CD4-positive, alpha-beta memory T cell (primary cell): ENCODE measurements at places on chromosomes 16 and 17.

- no peak for DNase-seq
These were observed 114.5 kb downstream of the CPPED1 start for GRCh38 chr16:12688951-12689850.

- DNase-seq: no peak
These were observed 5.6 kb downstream of the PER1 start for GRCh38 chr17:8146381-8147140.

DNA sequence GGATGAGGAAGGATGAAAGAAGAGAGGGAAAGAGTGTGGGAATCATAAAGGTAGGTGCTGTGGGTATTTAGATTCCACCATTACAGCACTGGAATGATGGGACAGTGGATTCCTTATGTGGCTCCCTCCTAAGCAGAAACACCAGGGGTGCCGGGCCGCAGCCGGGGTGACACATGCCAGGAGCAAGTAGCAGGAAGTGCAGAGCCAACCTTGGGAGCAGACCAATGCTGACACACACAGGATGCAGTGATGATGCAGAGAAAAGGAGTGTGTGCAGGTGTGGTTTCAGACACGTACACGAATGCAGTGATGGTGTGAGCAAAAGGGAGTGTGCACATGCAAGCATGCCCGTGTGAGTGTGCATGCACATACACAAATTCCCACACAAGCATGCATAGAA, 338.0 kb downstream of the SLC39A11 start:
- DNase-seq: no peak

DNA sequence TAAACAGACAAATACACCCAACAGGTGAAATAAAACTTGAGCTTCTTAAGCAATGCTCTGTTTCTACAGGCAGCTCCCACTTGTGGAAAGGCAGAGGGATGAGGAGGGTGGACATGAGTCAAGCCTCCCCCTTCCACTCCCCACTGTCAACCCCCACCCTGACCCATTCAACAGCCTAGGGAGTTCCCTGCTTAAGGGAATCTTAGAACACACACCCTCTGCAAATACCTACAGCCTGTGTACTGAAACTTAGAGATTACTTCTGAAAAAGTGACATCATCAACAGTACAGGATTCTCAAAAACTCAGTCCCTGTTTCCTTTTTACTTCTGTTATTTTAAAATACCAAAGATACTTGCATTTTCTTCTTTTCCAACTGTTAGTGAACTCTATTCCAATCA, 345.4 kb downstream of the SOX9 start:
- DNase-seq: no peak

DNA sequence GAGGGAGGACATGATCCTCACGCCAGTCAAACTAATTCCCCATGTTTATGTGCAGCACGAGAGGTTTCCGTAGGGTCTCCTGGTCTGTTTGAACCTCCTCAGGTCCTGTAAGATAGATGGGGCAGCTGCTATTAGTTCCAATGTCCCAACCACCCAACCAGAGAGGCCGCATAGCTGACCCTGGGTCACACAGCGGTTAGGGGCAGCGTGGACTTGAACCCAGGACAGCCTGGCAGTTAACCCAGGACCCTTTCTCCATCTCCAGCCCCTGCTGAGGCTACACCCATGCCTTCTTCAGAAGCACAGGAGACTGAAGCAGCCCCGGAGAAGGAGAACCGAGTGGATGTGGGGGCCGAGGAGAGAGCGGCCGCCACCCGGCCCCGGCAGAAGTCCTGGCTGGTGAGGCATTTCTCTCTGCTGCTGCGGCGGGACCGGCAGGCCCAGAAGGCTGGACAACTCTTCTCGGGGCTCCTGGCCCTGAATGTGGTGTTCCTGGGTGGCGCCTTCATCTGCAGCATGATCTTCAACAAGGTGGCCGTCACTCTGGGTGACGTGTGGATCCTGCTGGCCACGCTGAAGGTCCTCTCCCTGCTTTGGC, 5.5 kb downstream of the OTOP3 start:
- DNase-seq: no peak

GRCh38 chr17:40486522-40487370, 14.7 kb downstream of the TNS4 start:
- DNase-seq: no peak
